ENCODE measurements at places on chromosomes 3 and 15. TPM values are rescaled to one million over a fixed set of nuclear protein-coding genes. Genes with fewer than 3 reads are reported as not detected.

Gene SLC6A1
- total RNA-seq = not detected

Gene LRRIQ4
- total RNA-seq = 0.29 TPM

Gene GHSR
- total RNA-seq = not detected

Gene GRK7
- not detected for total RNA-seq

Gene MASP1
- 5.5 TPM for total RNA-seq

Gene NR1I2
- total RNA-seq = not detected

Gene MITF
- total RNA-seq = 52.1 TPM
